Type B pancreatic cell (in vitro differentiated cells): ENCODE measurements at places on chromosomes 13 and 19. TPM values are rescaled to one million over a fixed set of nuclear protein-coding genes. Genes with fewer than 3 reads are reported as not detected.

DYRK1B gene
- 43.1 and 49.3 TPM in 2 replicates for total RNA-seq

DNA sequence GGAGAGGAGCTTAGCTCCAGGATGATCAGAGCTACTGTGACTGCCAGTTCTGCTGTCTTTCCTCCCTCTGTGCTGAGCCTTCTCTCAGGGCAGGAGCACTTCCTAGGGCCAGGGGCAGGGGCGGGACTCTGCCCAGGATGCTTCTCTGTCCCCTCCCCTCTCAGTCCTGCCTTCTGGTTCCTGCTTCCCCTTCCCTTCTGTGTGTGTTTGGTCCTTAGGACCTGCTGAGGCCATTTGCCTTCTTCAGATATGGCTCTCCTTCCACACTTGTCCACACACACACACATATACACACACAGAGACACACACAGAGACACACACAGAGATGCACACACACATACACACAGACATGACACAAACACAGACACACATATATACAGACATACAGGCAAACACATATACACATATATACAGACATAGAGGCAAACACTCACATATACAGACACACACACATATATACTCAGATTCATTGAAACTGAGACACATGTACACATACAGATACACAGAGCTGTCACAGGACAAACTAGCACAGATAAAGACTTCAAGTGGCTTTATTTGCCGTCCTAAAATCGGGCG is 22.0 kb upstream of the CD177 start:
- DNase-seq = no peak
- H3K27me3 ChIP-seq = no peaks in the 10 kb centered on the region
- no peak overlapping the region for H3K4me3 ChIP-seq

- DNase-seq = no peak
- H3K27me3 ChIP-seq = no peaks in the 10 kb centered on the region
- no peak overlapping the region for H3K4me3 ChIP-seq
- H3K36me3 ChIP-seq = peaks cover 32% of the 10 kb centered on the region
Observed at GRCh38 chr13:113229161-113229560, 19.7 kb downstream of the CUL4A start.

DNA sequence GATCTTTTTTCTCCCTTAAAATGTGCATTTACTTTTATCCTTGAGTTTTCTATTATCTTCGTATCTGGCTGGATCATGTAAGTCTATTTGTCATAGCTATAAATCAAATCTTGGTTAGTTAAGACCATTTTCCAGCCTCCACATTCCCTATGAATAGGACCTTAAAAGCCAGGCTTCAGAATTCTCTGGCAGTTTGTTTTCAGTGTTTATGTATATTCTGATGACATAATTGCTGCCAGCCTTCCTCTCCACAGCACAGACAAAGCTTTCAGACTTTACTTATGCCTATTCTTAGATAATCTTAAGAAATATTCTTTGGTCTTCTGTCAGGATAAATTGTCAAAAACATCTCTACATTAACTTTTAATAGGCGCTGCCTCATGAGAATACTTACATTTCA is 870.8 kb upstream of the SPRY2 start:
- H3K4me1 ChIP-seq = peaks cover 12% of the 10 kb centered on the region
- H3K27ac ChIP-seq = no peak overlapping the region
- H3K27me3 ChIP-seq = no peaks in the 10 kb centered on the region

ZNF723 gene
- total RNA-seq = not detected in 2 replicates

OR7A5 gene
- total RNA-seq = not detected in 2 replicates
